ENCODE measurements at places on chromosomes 3 and 15.

DNA sequence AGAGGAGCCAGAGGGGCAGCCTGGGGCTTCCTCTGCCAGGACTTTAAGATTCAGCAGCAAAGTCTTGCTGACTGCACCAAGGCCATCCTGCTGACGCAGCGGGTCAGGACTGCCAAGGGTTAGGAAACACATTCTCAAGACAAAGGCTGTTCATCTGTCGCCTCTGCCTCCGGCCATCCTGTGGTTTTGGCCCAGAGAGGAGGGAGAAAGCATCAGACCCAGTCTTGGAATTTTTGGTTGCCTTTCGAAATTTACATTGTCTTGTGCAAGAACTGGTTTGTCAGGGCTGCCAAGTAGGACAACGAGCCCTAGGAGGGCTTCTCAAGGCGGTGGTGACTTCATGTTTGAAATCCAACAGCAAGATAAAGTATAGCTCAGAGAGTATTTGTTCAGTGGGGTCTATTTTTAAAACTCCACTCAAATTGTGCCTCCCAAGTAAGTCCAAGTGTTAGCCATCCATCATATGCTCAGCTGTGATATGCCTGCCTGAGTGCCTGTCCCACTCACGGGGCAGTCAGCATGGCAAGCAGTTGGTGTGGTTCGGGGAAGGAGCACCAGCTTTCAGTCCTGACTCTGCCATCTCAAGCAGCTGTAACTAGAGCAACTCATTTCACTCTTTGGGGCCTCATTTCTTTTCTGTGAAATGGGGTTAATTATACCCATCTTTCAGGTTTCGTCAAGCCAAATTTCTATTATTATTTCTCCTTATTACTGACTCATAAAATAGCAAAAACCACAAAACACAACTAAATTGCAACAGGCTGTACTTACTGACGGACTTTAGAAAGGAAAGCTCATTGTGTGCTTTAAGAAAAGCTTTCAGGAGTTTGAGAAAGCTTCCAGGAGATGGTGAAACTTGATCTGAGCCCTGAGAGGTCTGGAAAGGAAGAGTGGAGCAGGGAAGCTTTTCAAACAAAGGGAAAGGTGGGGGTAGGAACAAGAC, 42.4 kb upstream of the RHO start:
- no peak for DNase-seq

DNA sequence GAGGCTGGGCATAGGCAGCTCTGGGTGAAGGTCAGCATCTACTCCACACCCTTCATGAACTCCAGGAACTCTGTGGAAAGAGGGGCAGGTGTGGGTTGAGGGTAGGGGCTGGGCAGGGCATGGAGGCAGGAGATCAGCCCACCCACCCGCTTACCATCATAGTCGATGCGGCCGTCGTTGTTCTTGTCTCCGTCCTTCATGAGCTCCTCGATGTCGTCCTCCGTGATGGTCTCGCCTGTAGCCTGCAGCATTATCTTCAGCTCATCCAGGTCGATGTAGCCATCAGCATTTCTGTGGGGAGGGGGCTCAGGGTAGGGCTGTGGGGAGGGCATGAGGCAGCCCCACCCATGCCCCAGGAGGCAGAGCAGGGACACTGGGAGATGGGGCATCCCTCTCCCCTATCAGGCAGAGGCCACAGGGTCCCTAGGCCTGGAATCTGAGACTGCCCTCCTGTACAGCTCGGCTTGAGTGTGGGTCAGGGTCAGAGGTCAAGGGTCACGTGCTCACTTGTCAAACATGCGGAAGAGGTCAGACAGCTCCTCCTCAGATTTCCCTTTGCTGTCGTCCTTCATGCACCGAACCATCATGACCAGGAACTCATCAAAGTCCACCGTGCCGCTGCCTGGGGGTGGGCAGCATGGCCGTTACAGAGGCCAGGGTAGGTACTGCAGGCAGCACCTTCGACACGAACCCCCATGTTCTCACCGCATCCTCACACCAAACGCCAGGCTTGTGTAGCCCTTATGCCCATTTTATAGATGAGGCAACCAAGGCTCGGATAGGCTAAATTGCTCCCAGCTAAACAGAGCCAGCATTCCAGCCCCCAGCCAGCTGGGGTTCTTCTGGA, 2.4 kb downstream of the TNNC1 start:
- no peak for DNase-seq

- DNase-seq = no peak
These were observed 13.7 kb upstream of the ULK4 start for GRCh38 chr3:41975416-41976103.

DNA sequence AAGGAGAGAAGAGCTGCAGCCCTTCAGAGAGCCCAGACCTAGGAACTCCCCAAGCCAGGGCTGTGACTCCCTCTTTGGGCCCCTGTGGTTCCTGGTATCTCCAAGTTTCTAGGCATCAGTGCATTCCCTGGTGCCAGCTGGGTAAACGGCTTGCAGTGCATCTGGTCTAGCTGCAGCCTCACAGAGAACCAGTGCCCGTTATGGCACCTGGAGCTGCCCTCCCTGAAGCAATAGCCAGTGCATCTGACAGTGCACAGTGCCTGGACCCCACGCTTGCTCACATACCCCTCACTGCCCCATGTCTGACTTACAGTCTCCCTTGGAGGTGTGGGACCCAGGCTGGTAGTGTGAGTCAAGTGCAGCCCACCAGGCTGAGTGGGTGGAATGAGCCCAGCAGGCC, 52.1 kb downstream of the LSAMP start:
- DNase-seq = no peak

GRCh38 chr3:12815078-12815477, 18.6 kb downstream of the CAND2 start:
- DNase-seq = no peak

DNA sequence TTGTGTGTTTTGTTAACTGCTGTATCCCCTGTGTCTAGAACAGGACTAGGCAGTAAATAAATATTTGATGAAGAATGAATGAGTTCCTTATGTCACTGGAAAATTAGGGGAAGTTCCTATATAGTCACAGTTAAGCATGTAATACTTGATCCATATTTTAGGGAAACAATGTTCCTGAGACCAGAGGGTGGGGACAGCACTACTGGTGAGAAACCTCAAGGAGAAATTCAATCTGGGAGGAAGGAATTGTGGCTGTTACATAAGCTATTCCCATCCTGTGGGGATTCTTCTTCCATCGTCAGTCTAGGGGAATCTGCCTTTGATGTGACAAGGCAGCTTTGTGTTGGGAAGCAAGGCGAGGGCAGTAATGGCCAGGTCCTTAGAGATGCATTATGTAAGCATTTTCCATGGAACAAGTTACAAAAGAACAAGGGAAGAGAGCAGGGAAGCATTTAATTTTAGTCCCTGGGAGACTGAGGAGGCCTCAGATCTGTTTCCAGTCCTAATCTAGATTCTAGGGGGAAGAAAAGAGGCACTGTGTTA, 219.3 kb upstream of the TTC14 start:
- DNase-seq = no peak

DNA sequence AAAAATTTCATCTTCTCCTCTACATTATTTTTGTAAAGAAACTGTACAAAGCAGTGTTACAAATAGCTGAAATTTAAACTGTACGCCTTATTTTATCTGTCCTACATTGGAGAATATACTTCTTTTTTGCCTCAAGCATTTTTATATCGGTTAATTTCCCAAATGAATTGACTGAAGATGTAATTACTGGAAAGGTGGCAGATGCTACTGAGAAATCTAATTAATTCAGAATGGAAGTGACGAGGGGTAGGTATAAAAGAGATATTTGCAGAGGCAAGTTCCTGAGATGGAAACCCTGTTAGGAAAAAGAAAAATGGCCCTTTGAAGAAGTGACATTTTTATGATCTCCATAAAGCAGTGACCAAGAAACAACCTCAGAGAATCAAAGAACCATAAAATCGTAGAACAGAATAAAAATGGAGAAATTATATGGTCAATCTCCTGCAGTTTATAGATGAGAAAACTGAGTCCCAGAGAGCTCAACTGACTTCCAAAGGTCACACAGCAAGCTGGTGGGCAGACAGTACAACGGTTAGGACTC, 20.4 kb downstream of the RUVBL1 start:
- DNase-seq = no peak
